ENCODE measurements at places on chromosomes 3 and 15.

GRCh38 chr3:45169125-45169904, 23.1 kb upstream of the CDCP1 start:
- DNase-seq = no peak

GRCh38 chr3:13013994-13014754, 59.1 kb downstream of the IQSEC1 start:
- DNase-seq = no peak

GRCh38 chr15:69578252-69578651, 125.6 kb downstream of the RPLP1 start:
- no peak for DNase-seq

DNA sequence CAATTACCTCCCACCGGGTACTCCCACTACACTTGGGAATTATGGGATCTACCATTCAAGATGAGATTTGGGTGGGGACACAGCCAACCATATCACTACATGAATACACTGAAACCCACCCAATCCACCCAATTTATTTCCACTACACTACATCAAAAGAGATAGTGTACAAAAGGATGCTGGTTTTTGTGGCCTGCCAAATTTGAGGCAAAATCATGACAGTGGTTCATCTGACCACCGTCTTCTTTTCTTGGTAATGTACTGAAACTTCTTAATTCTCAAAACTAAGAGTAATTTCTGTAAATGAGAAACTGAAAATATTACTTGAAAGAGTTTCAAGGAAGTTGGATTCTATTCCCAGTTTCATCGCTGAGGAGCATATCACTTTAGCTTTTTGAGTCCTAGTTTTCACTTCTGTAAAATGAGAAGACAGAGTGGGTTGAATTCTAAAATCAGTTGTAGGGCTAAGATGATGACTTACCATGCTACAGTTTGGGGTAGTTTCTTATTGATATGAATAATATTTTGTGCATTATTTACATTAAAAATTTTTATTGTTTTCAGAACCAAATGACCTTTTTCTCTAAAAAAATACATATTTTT, 360.4 kb upstream of the CNTN6 start:
- DNase-seq = no peak

GRCh38 chr15:38215707-38216106, 36.9 kb upstream of the SPRED1 start:
- DNase-seq = no peak

DNA sequence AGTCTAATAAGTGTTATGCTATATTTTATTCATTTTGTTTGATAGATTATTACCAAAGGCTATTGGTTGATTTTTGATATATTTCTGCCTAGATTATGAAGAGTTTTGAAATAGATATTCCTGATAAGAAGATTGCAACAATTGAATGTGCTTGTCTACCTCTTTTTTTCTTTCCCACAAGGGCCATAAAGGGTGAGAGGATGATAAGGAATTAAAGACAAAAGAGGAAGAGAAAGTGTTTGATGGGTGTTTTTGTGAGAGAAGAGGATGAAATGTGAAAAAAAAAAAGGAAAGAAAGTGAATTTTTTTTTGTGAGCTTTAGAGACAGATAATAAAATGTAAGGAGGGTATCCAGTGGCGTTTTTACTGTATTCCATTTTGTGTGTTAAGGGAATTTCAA, 244.4 kb downstream of the CHST2 start:
- DNase-seq = no peak

- DNase-seq = no peak
Observed at GRCh38 chr3:94043285-94043684, 14.9 kb upstream of the STX19 start.

DNA sequence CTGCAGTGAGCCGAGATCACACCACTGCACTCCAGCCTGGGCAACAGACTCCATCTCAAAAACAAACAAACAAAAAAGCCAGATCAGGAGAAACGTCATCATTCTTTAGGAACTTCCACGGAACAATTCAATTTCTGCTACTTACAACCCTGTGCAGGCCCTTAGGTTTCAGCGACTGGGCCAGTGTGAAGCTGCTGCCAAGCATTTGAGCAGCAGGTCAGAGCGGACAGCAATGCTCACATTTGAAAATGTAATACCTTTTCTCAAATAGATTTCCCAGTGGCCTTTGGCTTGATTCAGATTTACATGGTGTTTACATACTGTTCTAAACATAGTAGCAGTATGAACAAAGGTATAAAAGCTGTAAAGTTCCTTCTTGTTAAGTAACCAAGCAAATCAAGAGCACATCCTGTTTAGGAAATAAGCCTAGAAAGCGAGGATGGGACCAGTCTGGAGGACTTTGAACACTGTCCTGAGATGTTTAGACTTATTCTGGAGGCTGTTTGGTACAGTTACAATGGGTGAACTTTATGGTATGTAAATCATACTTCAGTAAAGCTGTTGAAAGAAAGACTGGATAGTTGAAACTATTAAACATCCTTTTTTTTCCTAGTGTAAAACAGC, 141.2 kb downstream of the HCN4 start:
- DNase-seq = no peak

- DNase-seq = no peak
Observed at GRCh38 chr3:188407158-188407880, 253.4 kb downstream of the LPP start.

GRCh38 chr3:155243512-155243921, 50.0 kb downstream of the STRIT1 start:
- DNase-seq = no peak

- no peak for DNase-seq
Observed at GRCh38 chr15:42194513-42194912, 13.6 kb downstream of the VPS39 start.

GRCh38 chr3:86175593-86176444, 815.1 kb downstream of the VGLL3 start:
- peak; percentile 27 for DNase-seq

DNA sequence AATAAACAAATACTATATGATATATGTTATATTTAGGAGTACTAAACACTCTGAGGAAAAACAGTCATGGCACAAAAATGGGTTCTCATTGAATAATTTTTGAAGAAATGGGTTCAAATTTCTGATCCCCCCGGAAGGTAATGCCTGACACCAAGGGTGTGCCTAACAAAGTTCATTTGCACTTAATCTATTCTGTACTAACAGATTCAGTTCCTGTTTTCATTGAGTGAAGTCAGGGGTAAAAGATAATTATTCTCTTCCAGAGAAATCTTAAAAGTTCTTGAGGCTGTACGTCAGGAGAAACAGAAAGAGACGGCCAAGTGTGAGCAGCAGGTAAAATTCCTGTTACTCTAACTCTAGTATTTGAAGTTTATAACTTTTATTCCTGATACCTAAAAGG, 34.5 kb upstream of the TMEM42 start:
- DNase-seq = no peak

- no peak for DNase-seq
Observed at GRCh38 chr3:184788751-184789150, 23.2 kb upstream of the VPS8 start.

GRCh38 chr15:68992696-68993095, 21.8 kb upstream of the NOX5 start:
- no peak for DNase-seq

DNA sequence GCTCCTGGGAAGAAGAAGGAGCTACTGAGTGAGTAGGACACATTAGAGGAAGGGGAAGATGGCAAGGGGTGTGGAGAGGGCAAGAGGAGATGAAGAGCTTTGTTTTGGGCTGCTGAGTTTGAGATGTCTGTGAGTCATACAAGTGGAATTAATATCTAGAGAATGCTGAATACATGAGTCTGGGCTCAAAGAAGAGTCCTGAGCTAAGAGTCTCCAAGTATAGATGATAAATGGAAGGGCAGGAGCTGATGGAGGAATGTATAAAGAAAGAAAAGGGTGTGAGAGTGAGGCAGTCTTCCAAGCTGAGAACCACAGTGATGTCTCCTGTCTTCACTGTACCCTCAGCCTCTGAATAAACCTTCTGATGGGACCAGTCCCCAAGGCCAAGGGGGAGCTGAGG, 205.5 kb upstream of the MRPL3 start:
- DNase-seq = no peak

GRCh38 chr15:89119489-89120478, 31.5 kb downstream of the ABHD2 start:
- no peak for DNase-seq

DNA sequence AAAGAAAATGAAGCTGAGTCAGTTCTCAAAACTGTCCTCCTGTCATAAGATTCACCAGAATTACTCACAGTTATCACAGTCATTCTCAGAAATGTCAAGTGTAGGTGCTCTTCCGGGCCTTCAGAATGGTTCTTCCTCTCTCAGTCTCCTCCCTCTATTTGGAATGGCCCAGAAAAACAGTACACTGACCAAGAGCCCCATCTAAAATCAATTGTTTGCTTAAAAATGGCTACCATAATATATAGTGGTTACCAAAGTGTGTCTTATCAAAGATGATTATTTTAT, 99.8 kb downstream of the MECOM start:
- DNase-seq = no peak

GRCh38 chr3:172315401-172316091, 132.7 kb downstream of the GHSR start:
- DNase-seq = peak; percentile 15

- no peak for DNase-seq
Observed at GRCh38 chr3:64666171-64666588, 21.6 kb downstream of the ADAMTS9 start.

DNA sequence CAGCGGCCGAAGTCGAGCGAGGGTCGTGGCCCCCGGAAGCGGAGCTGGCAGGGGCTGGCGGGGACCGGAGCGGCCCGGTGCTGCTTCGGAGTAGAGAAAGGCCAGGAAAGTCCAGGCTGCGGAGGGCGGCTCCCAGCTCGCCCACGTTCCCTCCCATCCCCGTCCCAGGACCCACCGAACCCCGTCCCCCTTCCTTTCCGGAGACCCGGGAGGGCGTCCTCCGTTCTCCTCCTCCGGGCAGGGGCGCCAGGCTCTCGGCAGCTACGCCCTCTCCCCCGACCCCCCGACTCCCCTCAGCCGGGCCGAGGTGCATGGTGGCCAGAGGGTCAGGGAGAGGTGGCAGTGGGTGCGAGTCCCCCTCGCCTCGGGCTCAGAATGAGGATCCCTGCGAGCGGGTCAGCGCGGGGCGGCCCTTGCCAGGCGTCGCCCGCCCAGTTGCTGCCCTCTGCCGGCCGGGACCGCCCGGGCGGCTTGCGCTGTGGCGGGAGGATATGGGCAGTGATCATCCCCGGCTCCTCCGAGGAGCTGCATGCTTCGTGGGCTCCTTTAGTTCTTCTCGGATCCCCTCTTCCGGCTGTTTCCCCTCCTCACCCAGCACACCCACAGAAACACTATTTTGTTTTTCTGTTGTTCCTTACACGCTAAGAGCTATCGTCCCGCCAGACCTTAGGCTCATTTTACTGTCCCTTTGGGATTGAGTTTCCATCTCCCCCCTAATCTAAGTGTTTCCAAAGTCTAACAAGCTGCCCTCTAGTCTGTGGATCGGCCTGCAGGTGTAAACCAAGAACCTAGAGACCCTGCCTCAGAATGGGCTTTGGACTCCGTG, 744 bp upstream of the ALDH1A2 start:
- DNase-seq = no peak

DNA sequence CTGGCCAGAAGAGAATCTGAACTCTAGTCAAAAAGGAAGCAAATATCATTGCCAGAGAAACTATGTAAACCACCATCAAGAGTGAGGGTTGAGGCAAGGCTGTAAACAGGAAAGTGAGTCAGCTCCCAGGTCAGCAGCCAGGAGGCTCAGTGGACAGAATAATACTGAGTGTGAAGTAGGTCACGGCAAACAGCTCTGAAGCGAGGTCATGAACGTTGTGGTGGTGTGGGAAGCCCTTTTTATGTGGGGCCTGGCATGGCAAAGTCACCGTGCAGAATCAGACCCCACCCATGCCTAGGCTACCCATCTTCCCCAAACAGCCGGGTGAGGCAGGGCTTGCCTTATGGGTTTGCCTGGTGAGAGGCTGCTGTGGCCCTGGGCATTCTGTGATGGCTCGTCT, 43.9 kb downstream of the THBS1 start:
- DNase-seq = no peak

- no peak for DNase-seq
Observed at GRCh38 chr3:4805662-4806061, 173.6 kb upstream of the BHLHE40 start.

DNA sequence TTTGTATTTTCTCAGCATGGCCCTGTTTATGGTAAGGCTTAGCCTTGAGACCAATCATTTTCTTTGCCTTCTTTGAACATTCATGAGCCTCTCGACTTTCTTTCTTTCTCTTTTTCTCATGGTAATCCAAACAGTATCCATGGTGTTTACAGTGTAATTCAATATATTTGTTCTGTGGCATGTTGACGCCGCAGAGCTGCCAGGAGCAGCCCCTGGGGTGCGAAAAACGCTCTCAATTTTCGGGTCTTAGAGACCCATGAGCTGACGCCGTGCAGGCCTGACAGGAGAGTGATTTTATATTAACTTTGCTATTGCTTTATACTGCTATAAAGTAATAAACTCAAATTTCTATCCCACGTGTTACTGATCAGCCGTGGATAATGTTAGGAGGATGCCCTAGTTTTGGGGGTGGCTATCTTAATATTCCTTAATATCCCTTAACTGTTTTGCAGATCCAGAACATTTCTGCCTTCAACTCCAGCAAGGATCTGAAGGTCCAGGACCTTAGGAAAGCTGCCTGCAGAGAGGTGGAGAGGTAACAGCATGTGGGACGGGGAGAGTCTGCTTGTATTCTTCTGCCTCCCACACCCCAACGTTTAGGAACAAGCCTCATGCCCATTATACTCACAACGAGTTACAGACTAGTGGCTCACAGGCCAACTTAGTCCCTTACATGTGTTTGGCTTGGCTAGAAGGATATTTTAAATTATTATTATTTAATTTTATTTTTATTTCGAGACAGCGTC, 29.3 kb upstream of the MYO1E start:
- DNase-seq = no peak

DNA sequence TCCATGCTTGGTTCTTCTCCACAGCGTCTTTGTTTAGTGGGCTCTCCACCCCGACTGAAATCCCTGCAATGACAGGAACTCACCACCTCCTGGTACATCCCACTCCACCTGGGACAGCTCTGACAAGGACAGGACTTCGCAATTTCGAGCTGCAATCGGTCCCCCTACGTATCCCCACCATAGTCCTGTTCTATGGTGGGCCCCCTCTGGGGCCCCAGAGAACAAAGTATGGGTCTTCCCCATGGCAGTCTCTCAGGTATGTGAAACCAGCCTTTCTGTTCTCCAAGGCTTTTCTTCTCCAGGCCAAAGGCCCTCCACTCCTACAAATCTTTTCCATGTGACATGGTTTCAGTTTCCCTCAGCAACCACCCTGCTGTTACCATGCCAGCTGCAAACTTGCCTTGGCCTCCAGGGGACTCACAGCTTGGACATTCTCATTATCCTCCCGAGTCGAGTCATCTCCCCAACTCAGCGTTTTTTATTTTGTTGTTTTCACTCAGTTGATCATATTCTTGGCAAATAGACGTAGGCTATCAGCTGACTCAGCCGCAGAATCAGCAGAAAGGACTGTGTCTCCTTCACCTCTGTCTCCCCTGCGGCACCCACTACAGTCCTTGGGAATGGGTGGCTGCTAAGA, 233.3 kb downstream of the OPA1 start:
- no peak for DNase-seq

GRCh38 chr15:60523056-60523455, 44.1 kb upstream of the ICE2 start:
- no peak for DNase-seq

- no peak for DNase-seq
Observed at GRCh38 chr15:40435710-40436089, 5.1 kb upstream of the BAHD1 start.

GRCh38 chr3:51968883-51969678, 1.8 kb upstream of the PCBP4 start:
- DNase-seq = peak; percentile 3

GRCh38 chr15:88258093-88258641, 1.6 kb upstream of the NTRK3 start:
- DNase-seq = no peak
